Activated naive CD8-positive, alpha-beta T cell treated with anti-CD3 and anti-CD28 coated beads, Interleukin-2, amount 50 U/mL, for 24 hours (primary cell): ENCODE measurements at places on chromosomes 1 and 21.

- DNase-seq = no peak
- H3K27ac ChIP-seq = no peak overlapping the region
Measured at GRCh38 chr1:181079382-181079781, 9.1 kb upstream of the IER5 start.

DNA sequence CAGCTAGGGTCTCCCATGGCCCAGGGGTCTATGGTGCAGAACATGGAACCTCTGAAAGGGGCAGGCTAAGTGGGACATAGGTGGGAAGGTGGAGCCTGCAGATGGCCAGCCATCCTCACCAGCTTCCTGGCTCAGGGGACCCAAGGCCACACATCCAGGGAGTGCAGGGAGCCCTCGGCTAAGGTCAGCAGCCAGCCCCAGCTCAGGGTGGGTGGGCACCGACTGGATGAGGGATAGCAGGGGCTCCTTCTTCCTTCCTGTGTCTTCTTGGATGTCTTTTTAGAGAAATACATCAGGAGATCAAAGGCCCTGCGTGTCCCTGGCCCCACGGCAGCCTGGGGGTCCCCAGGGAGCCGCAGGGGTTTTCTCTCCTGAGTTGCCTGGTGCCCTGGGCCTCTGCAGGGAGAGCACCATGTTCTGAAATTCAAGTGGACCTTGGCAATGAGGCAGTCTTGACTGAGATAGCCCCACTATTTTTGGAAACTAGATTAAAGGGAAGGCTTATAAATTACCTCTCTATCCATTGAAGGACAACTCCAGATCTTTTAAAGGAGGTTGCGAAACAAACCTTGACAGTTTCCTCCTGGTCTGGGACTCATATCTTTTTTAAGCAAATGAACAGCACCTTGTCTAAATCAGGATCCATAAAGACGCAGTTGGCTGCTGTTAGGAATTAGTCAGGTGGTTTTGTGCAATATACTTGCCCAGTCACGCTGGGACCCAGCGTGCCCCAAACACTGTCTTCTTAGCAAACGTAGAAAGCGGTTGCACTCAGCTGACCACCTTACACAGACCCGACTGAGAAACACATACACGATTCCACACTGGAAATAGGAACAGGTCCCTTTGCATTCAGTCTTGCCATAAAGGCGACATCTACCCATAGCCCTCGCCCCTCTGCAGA lies 242.3 kb downstream of the TOMM20 start:
- peaks cover 2% of the 10 kb centered on the region for H3K36me3 ChIP-seq
- no peak overlapping the region for H3K4me3 ChIP-seq
- H3K27ac ChIP-seq = no peak overlapping the region
- DNase-seq = no peak

DNA sequence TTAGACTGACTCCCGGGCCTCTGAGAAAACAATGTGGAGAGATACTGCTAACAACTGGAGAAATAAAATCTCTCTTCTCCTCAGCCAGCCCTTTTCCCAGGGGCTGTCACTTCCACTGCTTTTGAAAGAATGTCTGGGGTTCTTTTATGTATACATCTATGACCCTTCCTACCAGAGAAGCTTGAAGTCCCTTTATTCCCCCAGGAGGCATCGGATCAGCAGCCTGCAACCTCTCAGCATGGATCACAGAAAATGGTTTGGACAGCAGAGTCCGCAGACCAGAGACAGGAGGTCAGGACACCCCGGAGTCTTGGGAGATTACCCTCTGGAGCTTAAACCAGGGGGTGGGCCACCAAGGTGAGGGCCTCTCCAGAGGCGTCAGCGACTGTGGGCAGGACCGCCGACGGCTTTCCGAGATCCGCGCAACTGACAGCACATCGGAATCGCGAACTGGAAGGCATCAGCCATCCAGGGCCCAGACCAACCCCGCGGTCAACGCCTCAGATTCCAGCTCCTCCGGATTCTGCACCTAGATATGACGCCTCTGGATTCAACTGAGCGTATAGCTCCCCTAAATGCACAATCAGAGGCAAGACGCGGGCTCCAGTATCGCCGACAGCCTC lies 1.0 kb downstream of the EPHA10 start:
- peaks cover 2% of the 10 kb centered on the region for H3K36me3 ChIP-seq
- no peak for DNase-seq

DNA sequence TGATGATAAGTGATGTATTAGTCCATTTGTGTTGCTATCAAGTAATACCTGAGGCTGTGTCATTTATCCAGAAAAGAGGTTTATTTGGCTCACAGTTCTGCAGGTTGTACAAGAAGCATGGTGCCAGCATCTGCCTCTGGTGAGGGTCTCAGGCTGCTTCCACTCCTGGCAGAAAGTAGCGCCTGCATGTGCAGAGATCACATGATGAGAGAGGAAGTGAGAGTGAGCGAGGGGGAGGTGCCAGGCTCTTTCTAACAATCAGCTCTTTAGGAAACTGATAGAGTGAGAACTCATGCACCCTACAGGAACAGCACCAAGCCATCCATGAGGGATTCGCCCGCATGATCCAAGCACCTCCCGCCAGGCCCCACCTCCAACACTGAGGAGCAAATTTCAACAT lies 2.2 kb upstream of the FHAD1 start:
- no peak overlapping the region for H3K4me3 ChIP-seq
- no peak overlapping the region for H3K27ac ChIP-seq
- peaks cover 48% of the 10 kb centered on the region for H3K4me1 ChIP-seq

- H3K4me1 ChIP-seq = no peaks in the 10 kb centered on the region
- no peak for DNase-seq
- H3K27ac ChIP-seq = no peak overlapping the region
- peaks cover 12% of the 10 kb centered on the region for H3K27me3 ChIP-seq
- no peaks in the 10 kb centered on the region for H3K36me3 ChIP-seq
Measured at GRCh38 chr1:201354151-201354900, 23.2 kb downstream of the TNNT2 start.

DNA sequence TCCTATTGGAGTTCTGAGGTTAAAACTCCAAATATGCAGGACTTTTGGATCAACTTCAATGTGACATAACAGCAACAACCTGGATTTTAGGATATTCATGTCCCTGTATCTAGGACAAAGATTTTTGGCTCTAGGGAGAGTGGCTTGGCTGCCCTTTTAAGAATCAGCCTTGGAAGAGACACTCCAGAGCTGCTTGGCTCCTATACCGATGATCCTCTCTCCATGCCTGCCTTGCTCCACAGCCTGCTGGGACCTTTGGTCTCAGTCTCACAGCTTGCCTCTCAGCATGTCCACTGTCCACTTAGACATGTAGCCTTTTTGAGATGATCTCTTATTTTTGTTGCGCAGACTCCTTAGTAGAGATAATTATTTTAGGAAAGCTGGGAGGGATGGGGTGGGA lies 4.5 kb upstream of the FCMR start:
- no peaks in the 10 kb centered on the region for H3K36me3 ChIP-seq
- peak overlapping the region; percentile 34 for H3K27ac ChIP-seq
- peaks cover 47% of the 10 kb centered on the region for H3K4me1 ChIP-seq

GRCh38 chr1:30789388-30790255 lies 32.0 kb upstream of the LAPTM5 start:
- H3K27ac ChIP-seq = no peak overlapping the region
- H3K27me3 ChIP-seq = peaks cover 10% of the 10 kb centered on the region
- H3K4me3 ChIP-seq = no peak overlapping the region
- H3K36me3 ChIP-seq = no peaks in the 10 kb centered on the region
- peaks cover 10% of the 10 kb centered on the region for H3K4me1 ChIP-seq

GRCh38 chr1:33141216-33141615 lies 40.6 kb downstream of the TRIM62 start:
- no peaks in the 10 kb centered on the region for H3K36me3 ChIP-seq
- no peak overlapping the region for H3K4me3 ChIP-seq
- H3K27ac ChIP-seq = no peak overlapping the region
- H3K4me1 ChIP-seq = peaks cover 5% of the 10 kb centered on the region

GRCh38 chr1:180646547-180646946 lies 14.7 kb downstream of the XPR1 start:
- peaks cover 22% of the 10 kb centered on the region for H3K4me1 ChIP-seq
- H3K36me3 ChIP-seq = peaks cover 18% of the 10 kb centered on the region
- no peak for DNase-seq
- H3K27ac ChIP-seq = no peak overlapping the region
- H3K4me3 ChIP-seq = no peak overlapping the region

GRCh38 chr1:84025966-84026365 lies 27.0 kb upstream of the TTLL7 start:
- peaks cover 6% of the 10 kb centered on the region for H3K27me3 ChIP-seq
- no peak for DNase-seq
- H3K4me3 ChIP-seq = no peak overlapping the region
- H3K36me3 ChIP-seq = peaks cover 2% of the 10 kb centered on the region
- no peak overlapping the region for H3K27ac ChIP-seq

GRCh38 chr1:111015222-111015621 lies 51.5 kb upstream of the LRIF1 start:
- H3K4me3 ChIP-seq = no peak overlapping the region
- DNase-seq = no peak
- peaks cover 40% of the 10 kb centered on the region for H3K27me3 ChIP-seq
- H3K27ac ChIP-seq = no peak overlapping the region
- no peaks in the 10 kb centered on the region for H3K4me1 ChIP-seq

DNA sequence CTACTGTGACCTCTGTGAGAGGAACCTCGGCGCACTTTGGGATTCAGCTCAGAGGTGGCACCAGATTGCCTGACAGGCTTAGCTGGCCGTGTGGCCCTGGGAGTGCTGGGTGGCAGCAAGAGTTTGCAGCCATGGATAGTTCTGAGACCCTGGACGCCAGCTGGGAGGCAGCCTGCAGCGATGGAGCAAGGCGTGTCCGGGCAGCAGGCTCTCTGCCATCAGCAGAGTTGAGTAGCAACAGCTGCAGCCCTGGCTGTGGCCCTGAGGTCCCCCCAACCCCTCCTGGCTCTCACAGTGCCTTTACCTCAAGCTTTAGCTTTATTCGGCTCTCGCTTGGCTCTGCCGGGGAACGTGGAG lies 67.5 kb downstream of the DISC1 start:
- no peak overlapping the region for H3K27ac ChIP-seq
- no peaks in the 10 kb centered on the region for H3K27me3 ChIP-seq
- H3K36me3 ChIP-seq = no peaks in the 10 kb centered on the region

- H3K27ac ChIP-seq = no peak overlapping the region
- peak; percentile 45 for DNase-seq
- H3K36me3 ChIP-seq = peaks cover 10% of the 10 kb centered on the region
- H3K4me1 ChIP-seq = peaks cover 37% of the 10 kb centered on the region
Measured at GRCh38 chr1:23098463-23099170, 70.0 kb downstream of the LUZP1 start.

GRCh38 chr1:216325946-216326345 lies 97.3 kb downstream of the USH2A start:
- DNase-seq = no peak
- no peak overlapping the region for H3K4me3 ChIP-seq
- no peaks in the 10 kb centered on the region for H3K27me3 ChIP-seq
- no peak overlapping the region for H3K27ac ChIP-seq

DNA sequence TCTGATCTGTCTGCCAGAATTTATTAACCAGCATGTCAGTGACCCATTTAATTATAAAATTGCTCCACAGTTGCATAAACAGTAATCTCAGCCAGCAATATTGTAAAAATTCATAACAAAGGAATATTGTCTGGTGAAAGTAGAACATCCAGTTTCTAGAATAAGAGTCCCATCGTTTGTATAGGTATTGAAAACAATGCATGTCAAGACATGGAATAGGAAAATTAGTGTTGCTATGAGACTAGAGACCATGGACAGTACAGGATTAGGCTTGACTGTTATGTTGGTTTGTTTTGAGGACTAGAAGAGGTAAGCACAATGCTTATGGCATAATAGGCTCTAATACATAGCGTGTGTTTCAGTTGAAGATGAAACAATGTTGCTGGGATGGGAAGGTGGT lies 37.1 kb downstream of the ATF6 start:
- H3K27ac ChIP-seq = no peak overlapping the region
- H3K27me3 ChIP-seq = no peaks in the 10 kb centered on the region
- no peak overlapping the region for H3K4me3 ChIP-seq
- H3K4me1 ChIP-seq = peaks cover 15% of the 10 kb centered on the region

DNA sequence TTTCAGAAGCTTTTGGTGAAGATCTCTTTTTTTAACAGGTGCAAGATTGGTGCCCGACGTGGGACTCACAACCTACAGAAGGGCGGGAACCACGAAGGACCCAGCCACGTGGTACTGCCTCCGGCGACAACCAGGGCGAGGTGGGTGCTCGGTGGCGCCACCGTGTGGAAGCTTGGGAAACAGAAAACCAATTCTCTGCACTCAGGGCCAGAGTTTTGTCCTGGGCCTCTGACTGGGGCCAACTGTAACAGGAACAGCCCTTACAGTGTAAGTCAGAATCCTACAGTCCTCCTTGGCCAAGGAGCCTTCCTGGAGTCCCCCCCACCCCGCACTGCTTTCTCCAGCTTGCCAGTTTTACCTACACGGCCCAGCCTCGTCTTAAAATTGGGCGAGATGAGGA lies 11.6 kb upstream of the S100A7A start:
- peaks cover 9% of the 10 kb centered on the region for H3K27me3 ChIP-seq
- H3K27ac ChIP-seq = no peak overlapping the region
- peaks cover 2% of the 10 kb centered on the region for H3K4me1 ChIP-seq
- DNase-seq = peak; percentile 65

DNA sequence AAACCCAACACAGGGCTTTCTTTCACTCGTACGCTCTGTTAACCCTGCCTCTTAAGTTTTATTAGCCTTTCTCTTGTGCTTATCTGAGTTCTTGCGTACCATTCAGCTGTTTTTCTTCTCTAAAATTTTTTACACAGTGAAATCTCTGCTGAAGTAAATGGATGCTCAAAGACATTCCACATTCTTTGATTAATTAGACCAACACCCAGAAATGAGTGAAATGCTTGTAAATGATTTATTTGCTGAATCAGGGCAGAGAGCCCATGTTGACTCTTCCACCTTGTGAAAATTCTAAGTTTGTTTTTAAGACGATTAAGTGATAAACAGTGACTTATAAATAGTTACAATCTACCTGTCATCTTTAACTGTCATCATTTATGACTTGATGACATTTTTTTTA lies 156.7 kb downstream of the ACTL8 start:
- H3K36me3 ChIP-seq = no peaks in the 10 kb centered on the region
- peaks cover 31% of the 10 kb centered on the region for H3K27me3 ChIP-seq
- DNase-seq = no peak
- H3K4me3 ChIP-seq = no peak overlapping the region

GRCh38 chr21:14750041-14750440 lies 203.9 kb upstream of the SAMSN1 start:
- H3K4me3 ChIP-seq = no peak overlapping the region
- H3K27ac ChIP-seq = no peak overlapping the region
- H3K36me3 ChIP-seq = no peaks in the 10 kb centered on the region
- peaks cover 3% of the 10 kb centered on the region for H3K4me1 ChIP-seq
- no peak for DNase-seq
- H3K27me3 ChIP-seq = peaks cover 2% of the 10 kb centered on the region

GRCh38 chr1:85220756-85221201 lies 20.0 kb upstream of the SYDE2 start:
- peaks cover 11% of the 10 kb centered on the region for H3K27me3 ChIP-seq
- H3K27ac ChIP-seq = no peak overlapping the region
- DNase-seq = no peak
- no peak overlapping the region for H3K4me3 ChIP-seq

GRCh38 chr1:208335371-208336136 lies 91.4 kb upstream of the PLXNA2 start:
- no peak overlapping the region for H3K4me3 ChIP-seq
- H3K36me3 ChIP-seq = no peaks in the 10 kb centered on the region
- no peaks in the 10 kb centered on the region for H3K4me1 ChIP-seq
- DNase-seq = no peak
- H3K27me3 ChIP-seq = peaks cover 17% of the 10 kb centered on the region

- H3K27ac ChIP-seq = no peak overlapping the region
- no peak overlapping the region for H3K4me3 ChIP-seq
- no peak for DNase-seq
- H3K4me1 ChIP-seq = peaks cover 23% of the 10 kb centered on the region
- peaks cover 16% of the 10 kb centered on the region for H3K27me3 ChIP-seq
Measured at GRCh38 chr1:40318970-40319621, 2.0 kb upstream of the COL9A2 start.

GRCh38 chr1:55052221-55053142 lies 13.1 kb downstream of the PCSK9 start:
- no peaks in the 10 kb centered on the region for H3K36me3 ChIP-seq
- H3K27ac ChIP-seq = no peak overlapping the region
- H3K4me1 ChIP-seq = no peaks in the 10 kb centered on the region
- no peak overlapping the region for H3K4me3 ChIP-seq
- no peaks in the 10 kb centered on the region for H3K27me3 ChIP-seq
